Activated CD4-positive, alpha-beta memory T cell treated with anti-CD3 and anti-CD28 coated beads for 36 hours (primary cell): ENCODE measurements at places on chromosomes 2 and 18. TPM values are rescaled to one million over a fixed set of nuclear protein-coding genes. Genes with fewer than 3 reads are reported as not detected.

ABCB11 gene
- total RNA-seq: not detected

MERTK gene
- total RNA-seq: 1.2 TPM

SNED1 gene
- 2.6 TPM for total RNA-seq

SGO2 gene
- 40.7 TPM for total RNA-seq

METAP1D gene
- total RNA-seq: 3.4 TPM

ACTG2 gene
- not detected for total RNA-seq

PER2 gene
- 7.2 TPM for total RNA-seq

DNA sequence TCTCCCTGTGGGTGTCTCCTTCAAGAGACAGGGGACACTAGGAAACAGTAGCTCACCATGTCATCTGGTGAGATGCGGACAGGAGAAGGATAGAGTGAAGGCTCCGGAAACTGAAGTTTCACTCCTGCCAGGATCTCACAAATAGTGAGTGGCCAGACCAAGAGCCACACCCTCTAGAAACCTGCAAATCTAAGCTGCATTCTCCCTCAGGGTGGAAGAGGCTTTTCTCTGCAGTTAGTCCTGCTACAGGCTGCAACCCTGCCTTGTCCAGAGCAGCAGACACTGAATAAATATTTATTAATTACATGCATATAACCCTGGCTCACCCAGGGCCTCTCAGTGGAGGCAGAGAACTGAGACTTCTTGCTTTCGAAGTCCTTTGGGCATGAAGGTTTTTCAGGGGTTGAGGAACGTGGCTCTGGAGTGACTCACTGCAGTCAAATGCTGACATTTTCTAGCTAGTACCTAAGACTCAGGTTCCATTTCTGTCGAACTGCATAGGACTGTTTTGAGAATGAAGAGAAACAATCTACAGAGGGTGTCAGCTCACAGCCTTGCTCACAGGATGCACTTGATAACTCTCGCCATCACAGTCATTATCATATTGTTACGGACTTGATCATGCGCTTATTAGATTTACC, 87.3 kb downstream of the ACTR2 start:
- no peaks in the 10 kb centered on the region for H3K27me3 ChIP-seq
- H3K36me3 ChIP-seq: peaks cover 20% of the 10 kb centered on the region
- H3K27ac ChIP-seq: no peak overlapping the region
- H3K4me3 ChIP-seq: no peak overlapping the region
- DNase-seq: no peak

DNA sequence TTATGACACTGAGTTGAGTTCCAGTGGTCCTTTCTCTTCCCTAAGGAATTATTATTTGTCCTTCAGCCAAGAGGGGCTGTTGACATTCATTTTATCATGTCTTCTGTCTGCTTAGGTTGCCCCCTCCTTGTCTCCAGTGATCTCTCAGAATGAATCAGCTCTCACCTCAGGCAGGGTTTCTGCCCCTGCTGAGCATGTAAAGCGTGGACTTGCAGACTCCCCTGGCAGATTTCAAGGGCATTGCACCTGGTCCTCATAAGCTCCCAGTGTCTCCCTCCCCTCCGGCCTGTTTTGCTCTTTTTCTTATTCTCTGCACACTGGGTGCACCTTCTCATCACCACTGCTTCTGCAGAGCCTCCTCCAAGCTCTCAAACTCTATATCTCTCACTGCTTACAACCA, 188.4 kb downstream of the KCNS3 start:
- H3K4me1 ChIP-seq: no peaks in the 10 kb centered on the region
- H3K27me3 ChIP-seq: no peaks in the 10 kb centered on the region
- DNase-seq: no peak

- no peak overlapping the region for H3K27ac ChIP-seq
- DNase-seq: no peak
- H3K27me3 ChIP-seq: peaks cover 38% of the 10 kb centered on the region
- no peaks in the 10 kb centered on the region for H3K36me3 ChIP-seq
These were observed 130.6 kb upstream of the ZNF236 start for GRCh38 chr18:76691800-76692199.

- H3K27ac ChIP-seq: no peak overlapping the region
- H3K36me3 ChIP-seq: no peaks in the 10 kb centered on the region
- no peak overlapping the region for H3K4me3 ChIP-seq
- no peak for DNase-seq
- peaks cover 5% of the 10 kb centered on the region for H3K27me3 ChIP-seq
- H3K4me1 ChIP-seq: no peaks in the 10 kb centered on the region
These were observed 15.8 kb downstream of the CROCC2 start for GRCh38 chr2:240921995-240922244.

GRCh38 chr2:169509298-169509885, at the start of gene KLHL41:
TSS of gene KLHL41 (plus strand) at chr2:169509702. CDS start at chr2:169509779, 77 bp downstream.
- H3K27ac ChIP-seq: no peak within 1 kb of the TSS
- no peak within 1 kb of the TSS for H3K4me3 ChIP-seq
- H3K27me3 ChIP-seq: no peaks in the 10 kb centered on the region
- H3K4me1 ChIP-seq: no peaks in the 10 kb centered on the region

DNA sequence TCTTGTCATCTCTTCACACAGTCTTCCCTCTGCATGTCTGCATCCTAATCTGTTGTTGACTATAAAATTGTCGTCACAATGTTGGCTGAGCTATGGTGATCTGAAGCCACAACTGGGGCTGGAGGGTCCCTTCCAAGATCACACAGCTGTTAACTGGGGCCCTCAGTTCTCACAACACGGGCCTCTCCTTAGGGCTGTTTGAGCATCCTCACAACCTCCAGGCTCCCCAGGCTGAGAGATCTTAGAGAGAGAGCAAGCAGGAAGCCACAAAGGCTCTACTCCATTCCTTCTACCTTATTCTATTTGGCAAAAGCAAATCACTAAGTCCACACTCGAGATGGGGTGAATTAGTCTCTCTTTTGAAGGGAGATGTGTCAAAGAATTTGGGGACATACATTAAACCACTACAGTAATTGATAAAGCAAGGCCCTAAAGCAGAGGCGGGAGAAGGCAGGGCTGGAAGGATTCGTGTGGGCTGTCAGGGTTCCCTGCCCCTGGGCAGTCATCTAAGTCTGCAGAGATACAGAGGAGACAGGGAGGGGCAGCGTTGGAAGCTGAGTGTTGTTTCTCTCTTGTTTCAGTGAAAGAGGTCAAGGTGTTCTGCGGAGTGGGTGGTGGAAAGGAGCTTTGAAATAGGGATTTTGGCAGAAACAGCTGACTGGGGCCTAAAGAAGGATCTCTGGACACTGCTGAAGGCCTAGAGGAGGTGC, 15.9 kb downstream of the MYO7B start:
- H3K27me3 ChIP-seq: peaks cover 28% of the 10 kb centered on the region
- no peak overlapping the region for H3K27ac ChIP-seq
- no peaks in the 10 kb centered on the region for H3K36me3 ChIP-seq
- DNase-seq: no peak
- H3K4me1 ChIP-seq: no peaks in the 10 kb centered on the region

- H3K27ac ChIP-seq: no peak overlapping the region
- H3K27me3 ChIP-seq: no peaks in the 10 kb centered on the region
- H3K4me3 ChIP-seq: no peak overlapping the region
- no peak for DNase-seq
- H3K4me1 ChIP-seq: peaks cover 21% of the 10 kb centered on the region
- H3K36me3 ChIP-seq: peaks cover 62% of the 10 kb centered on the region
These were observed 33.5 kb downstream of the RHBDD1 start for GRCh38 chr2:226869371-226869770.

- H3K4me1 ChIP-seq: no peaks in the 10 kb centered on the region
- H3K4me3 ChIP-seq: no peak overlapping the region
- H3K27me3 ChIP-seq: no peaks in the 10 kb centered on the region
- DNase-seq: no peak
- no peaks in the 10 kb centered on the region for H3K36me3 ChIP-seq
These were observed 183.5 kb upstream of the HS6ST1 start for GRCh38 chr2:128502200-128502599.

- H3K4me3 ChIP-seq: no peak overlapping the region
- no peaks in the 10 kb centered on the region for H3K36me3 ChIP-seq
- no peaks in the 10 kb centered on the region for H3K4me1 ChIP-seq
These were observed 54.9 kb upstream of the BZW1 start for GRCh38 chr2:200756618-200757321.

- no peak for DNase-seq
- H3K36me3 ChIP-seq: no peaks in the 10 kb centered on the region
- H3K4me3 ChIP-seq: no peak overlapping the region
- H3K27me3 ChIP-seq: no peaks in the 10 kb centered on the region
- H3K4me1 ChIP-seq: peaks cover 9% of the 10 kb centered on the region
These were observed 71.3 kb downstream of the MTHFD2 start for GRCh38 chr2:74269667-74270066.

- no peak for DNase-seq
- no peaks in the 10 kb centered on the region for H3K4me1 ChIP-seq
- H3K36me3 ChIP-seq: no peaks in the 10 kb centered on the region
- peaks cover 9% of the 10 kb centered on the region for H3K27me3 ChIP-seq
These were observed 67.3 kb downstream of the SH3RF3 start for GRCh38 chr2:109196081-109196875.

- no peak overlapping the region for H3K27ac ChIP-seq
- H3K27me3 ChIP-seq: no peaks in the 10 kb centered on the region
- peaks cover 52% of the 10 kb centered on the region for H3K36me3 ChIP-seq
These were observed 151.8 kb downstream of the UBR3 start for GRCh38 chr2:169979025-169979424.

DNA sequence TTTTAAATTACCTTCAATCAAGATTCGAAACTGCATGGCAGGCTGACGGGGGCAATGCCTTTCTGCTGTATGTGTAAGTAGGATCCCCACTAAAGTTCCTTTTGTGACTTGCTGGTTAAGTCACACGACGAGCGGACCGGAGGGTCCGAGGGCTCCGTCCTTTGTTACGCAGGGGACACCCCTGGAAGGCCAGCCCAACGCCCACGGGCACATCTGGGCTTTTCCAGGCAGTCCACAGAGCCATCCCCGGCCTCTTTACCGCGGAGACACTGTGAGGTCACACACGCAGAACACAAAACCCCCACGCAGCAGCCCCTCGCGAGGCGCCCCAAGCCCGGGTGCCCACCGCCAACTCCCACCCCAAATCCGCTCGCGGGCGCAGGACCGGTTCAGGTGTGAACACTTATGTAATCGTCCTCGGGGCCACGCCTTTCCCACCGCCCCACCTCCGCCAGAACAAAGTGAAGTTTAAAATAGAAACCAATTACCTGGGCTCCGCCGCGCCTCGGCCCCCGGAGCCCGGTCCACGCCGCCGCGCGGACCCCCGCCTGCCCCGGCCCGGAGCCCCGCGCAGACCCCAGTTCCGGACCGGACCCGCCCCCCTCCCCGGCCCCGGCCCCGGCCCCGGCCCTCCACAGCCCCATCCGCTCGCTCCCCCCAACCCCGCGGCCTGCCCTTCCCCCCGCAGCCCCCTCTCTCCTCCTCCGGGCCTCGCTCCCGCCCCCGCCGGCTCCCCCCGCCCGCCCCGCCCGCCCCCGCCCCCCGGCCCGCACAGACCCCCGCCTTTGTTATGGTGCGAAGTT, 4.2 kb downstream of the ZNF516 start:
- no peak overlapping the region for H3K27ac ChIP-seq
- no peaks in the 10 kb centered on the region for H3K36me3 ChIP-seq
- peak; percentile 48 for DNase-seq
- peaks cover 32% of the 10 kb centered on the region for H3K4me1 ChIP-seq
